Stimulated activated CD4-positive, alpha-beta T cell treated with anti-CD3 and anti-CD28 coated beads, Interleukin-15, amount 100 ng/mL, for 48 hours (primary cell): ENCODE measurements at places on chromosomes 4 and X.

DNA sequence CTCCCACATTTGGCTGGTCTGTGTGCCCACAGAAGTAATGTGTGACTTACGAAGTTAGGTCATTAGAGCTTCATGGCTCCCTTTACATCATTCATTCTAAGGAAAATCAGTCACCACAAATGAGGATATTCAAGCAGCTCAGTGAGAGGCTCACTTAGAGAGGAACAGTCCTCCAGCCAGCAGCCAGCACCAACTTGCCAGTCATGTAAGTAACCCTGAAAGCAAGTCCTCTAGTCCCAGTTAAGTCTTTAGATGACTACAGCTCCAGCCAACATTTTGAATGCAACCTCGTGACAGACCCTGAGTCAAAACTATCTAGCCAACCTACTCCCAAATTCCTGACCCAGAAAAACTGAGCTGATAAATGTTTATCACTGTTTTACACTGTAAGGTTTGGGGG lies 71.3 kb downstream of the LRBA start:
- DNase-seq, result no peak

GRCh38 chr4:87783781-87784180 lies 15.6 kb upstream of the IBSP start:
- no peak for DNase-seq

- no peak for DNase-seq
These were observed 15.2 kb downstream of the BCOR start for GRCh38 chrX:40082447-40083119.

DNA sequence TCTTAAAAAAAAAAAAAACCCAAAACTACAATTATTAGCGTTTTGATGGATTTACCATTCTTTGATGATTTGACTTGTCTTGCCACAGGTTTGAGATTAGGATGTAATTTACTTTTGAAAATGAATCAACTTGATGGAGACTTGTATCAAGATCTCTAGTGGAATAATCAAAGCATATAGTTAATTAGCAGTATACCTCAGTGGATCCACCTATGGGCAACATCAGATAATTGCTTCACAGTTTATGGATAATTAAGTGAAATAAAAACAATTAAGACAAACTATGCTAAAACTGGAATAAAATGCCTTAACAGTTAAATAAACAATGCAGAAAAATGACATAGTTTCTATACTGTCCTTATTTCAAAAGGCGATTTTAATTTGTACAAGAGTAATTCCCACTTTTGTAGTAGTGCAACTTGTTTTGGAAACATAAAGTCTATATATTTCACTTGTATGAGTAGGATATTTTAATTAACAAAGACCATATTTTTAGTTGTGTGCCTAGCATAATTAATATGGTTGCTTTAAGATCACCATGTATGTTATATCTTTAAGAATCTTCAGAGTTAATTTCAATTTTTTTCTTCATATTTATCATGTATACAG lies 4.2 kb downstream of the CPEB2 start:
- DNase-seq, result no peak

DNA sequence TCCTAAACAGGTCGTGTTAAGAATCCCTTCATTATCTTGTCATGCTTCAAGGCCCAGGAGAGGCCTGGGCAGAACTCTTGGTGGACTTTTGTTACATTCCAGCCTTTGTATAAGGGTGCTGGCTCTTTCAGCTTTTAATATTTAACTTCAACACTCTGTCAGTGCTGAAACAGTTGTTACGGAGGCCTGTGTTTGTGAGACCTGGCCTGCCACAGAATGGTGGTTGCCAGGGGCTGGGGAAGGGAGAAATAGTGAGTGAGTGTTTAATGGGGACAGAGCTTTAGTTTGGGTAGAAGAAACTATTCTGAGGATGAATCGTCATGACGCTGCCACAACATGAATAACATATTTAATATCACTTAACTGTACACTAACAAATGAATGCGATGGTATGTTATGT lies 1027.6 kb upstream of the PRKX start:
- no peak for DNase-seq
